ENCODE measurements at places on chromosomes 1 and 21.

DNA sequence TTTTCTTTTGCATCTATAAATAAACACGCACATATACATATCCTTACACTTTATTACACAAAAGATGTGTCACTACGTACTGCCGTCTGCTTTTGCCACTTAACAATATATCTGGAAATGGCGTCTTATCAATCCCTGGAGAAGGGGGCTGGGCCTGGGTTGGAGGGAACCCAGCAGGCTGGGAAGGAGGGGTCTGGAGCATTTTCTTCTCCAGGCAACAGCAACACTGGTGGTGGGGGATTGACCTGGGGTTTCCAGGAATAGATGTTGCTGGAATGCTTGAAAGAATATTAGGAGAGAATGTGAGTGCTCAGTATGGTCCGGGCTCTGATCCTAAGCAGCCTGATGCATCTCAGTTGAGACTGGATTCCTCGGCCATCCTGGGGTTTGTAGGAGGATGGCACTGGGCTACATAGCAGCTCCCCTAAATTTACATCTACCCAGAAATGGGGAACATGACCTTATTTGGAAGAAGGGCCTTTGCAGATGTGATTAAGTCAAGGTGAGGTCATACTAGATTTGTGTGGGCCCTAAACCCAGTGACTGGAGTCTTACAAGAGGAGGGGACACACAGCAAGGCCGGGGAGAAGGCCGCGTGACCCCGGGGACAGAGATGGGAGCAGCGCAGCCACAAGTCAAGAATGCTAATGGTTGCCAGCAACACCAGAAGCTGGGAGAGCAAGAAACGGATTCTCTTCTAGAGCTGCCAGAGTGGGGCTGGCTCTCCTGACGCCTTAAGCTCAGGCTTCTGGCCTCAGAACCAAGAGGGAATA lies 98.6 kb downstream of the SIK1 start:
- no peak for DNase-seq

GRCh38 chr1:54937469-54937868 lies 43.0 kb upstream of the TMEM61 start:
- peak; percentile 35 for DNase-seq

GRCh38 chr1:97505816-97506215 lies 415.0 kb downstream of the DPYD start:
- no peak for DNase-seq

GRCh38 chr1:73782901-73783300 lies 415.1 kb downstream of the LRRIQ3 start:
- DNase-seq = peak; percentile 16

DNA sequence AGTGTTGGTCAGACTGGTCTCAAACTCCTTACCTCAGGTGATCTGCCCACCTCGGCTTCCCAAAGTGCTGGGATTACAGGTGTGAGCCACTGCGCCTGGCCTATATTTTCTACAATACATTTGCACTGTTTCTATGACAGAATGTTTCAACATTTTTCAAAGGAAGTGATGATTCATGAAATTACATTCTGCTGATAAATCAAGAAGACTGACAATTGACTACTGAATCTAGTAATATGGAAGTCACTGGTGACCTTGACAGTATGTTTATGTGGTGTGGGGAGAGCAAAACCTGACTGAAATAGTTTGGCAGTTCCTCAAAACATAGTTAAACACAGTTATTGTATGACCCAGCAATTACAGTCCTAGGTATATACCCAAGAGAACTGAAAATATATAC lies 18.1 kb downstream of the LRIF1 start:
- peak; percentile 29 for DNase-seq

DNA sequence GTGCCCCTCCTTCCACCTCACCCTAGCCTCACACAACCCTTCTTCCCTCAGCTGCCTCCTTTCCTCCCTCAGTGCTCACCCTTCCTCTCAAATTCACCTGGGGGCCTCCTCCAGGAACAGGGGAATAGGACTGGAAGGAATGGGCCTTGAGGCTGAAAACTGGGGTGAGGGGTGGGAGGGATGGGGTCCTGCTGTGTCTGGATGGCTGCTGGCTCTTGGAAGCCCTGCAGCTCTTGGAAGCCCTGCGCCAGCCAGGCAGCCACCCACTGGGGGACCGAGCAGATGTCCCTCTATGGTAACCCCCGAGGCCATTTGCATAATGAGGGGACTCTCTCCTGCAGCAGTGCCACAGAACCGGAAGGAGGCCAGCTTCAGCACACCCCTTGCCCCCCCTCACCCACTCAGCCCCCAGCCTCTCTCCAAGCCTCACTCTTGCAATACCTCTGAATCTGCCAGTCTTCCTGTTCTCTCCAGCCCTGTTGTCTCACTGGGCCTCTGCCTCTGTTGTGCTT lies 85.2 kb downstream of the KIRREL1 start:
- DNase-seq = no peak

GRCh38 chr1:109985247-109986053 lies 885 bp downstream of the AHCYL1 start:
- DNase-seq = peak; percentile 36

GRCh38 chr1:186738926-186739325 lies 58.7 kb upstream of the PTGS2 start:
- DNase-seq = no peak

GRCh38 chr21:40300300-40300699 lies 433.1 kb downstream of the PCP4 start:
- no peak for DNase-seq

DNA sequence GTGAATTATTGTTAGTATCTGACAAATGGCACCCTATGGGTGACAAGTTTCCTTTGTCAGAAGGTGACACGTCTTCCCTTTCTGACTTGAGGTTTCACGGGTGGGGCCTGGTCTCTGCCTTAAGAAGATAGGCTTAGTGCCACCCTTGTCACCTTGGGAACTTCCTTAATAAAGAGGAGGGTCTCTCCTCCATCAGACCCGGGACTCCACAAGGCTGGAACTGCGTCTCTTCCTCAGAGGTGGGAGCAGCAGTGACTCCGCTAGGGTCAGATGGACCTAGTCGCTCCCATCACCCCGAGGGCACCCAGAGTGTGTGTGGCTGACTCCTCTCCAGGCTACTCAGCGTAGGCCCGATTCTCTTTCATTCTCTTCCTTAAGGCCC lies 774 bp upstream of the WDTC1 start:
- DNase-seq = peak; percentile 17

- no peak for DNase-seq
Measured at GRCh38 chr21:16514316-16514715, 784.5 kb downstream of the USP25 start.

DNA sequence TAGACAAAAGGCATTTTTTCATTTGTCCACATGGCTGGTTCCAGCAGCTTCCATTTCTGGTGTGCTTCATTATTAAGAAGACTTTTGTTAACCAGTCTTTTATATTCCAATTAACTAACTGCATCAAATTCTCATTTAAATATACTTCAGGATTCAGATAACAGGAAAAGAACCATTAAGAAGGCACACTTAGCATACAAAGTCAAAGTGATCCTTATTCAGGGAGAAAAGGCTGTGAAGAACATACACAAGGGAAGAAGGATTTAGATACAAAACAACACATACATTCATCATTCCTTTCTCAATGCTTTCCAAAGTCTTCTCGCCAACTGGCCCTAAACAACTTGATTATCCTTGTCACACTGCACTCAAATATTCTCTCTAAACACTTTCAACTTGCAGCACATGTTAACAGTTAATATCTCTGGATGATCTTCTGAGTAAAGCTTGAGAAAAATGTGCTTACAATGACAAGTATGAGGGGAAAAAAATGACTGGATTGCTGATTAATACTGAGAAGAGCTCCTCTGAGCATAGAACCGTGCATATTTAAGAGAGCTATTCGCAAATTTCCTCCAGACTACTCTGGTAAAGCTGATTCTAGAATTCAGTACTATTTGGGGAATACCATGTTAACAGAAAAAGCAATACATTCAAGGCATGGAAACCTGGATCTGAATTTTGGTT lies 225.2 kb upstream of the TNR start:
- DNase-seq = no peak

GRCh38 chr1:90716552-90717355 lies at the start of gene BARHL2:
BARHL2 (minus strand) TSS chr1:90717302; CDS start chr1:90717195, 107 bp downstream.
- no peak for DNase-seq

GRCh38 chr1:36864182-36864822 lies 170.0 kb downstream of the GRIK3 start:
- no peak for DNase-seq

DNA sequence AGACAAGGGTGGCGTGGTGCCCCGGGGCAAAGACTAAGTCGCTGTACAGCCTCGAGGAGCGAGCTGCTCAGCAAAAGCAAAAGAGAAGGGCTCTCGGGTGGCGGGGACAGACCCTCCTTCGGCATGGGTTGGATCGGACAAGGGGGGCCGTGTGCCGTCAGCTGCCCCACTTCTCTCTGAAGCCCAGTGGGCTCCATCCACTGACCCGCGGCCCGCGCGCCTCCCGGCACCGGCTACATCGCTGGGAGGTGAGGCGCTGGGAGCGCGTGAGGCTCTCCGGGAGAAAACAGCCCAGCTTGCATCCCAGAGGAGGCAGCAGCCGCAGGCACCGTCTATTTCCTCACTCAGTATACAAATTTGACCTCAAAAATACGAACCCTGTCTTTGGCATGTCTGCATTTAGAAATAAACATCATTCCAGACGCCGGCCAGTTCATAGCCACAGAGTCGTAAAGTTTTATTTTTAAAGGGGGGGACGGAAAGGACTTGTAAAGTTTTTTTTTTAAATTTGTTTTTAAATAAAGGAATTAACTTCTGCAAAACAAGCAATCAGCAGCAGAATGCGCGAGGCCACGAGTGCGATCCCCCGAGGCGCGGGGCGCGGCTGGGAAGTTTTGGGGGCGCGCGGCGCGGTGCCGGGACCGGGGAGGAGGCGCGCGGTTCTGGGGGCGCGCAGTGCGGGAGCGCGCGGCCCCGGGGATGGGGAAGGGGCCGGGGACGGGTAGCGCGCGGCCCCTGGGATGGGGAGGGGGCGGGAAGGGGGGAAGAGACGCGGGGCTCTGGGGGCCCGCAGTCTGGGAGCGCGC lies 689 bp upstream of the GPR137B start:
- peak; percentile 61 for DNase-seq
